ENCODE measurements at places on chromosomes 3 and 15.

DNA sequence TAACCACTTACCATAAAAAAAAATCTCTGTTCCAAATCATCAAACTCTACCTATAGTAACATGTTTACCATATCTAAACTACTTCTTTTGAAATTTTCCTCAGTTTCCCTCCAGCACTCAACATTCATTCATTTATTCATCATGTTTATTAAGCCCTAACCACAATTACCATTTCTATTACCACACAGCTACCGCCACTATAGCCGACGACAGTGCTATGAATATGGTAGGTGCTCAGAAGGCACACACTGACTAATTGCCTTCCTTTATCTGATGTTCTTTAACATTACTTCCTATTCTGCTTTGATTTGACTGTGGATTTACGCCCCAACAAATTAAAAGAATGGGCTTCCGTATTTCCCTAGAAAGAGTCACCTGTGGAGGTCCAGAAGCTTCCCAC, 43.9 kb downstream of the GUCA1C start:
- no peak for DNase-seq

DNA sequence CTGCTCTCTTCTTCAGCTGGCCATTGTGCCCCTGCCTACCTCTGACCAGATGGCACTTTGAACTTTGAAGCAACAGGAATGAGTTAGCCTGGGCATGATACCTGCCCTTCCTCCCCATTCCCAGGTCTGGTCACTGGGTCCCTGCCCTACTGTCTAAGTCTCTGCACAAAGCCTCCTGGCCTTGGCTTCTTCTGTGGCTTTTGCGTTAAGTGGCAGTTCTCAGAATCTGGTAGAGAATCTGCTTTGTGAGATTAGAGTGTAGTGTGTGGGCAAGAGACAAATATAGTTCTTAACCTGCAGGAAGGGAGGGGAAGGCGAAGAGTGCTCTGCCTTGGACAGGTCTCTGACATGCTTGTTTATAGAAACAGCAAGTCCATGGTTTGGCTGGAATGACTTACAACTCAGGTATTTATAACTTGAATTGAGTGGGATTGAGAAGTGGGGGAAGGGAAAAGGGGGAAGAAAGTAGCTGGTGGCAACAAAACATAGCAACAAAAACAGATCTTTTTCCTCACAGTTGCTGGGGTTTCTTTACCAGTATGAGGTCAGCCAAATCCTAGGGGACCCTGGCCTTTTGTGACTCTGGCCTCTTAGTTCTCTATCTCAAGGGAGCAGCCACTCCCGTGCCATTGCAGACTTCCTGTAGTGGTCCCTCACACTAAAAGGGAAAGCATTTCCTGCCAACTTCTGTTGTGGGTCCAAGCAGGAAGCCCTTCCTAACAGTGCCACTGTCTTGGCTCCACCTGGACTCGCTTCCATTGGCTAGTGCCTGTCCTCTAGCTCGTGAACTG, 16.7 kb downstream of the MAPKBP1 start:
- DNase-seq: no peak

DNA sequence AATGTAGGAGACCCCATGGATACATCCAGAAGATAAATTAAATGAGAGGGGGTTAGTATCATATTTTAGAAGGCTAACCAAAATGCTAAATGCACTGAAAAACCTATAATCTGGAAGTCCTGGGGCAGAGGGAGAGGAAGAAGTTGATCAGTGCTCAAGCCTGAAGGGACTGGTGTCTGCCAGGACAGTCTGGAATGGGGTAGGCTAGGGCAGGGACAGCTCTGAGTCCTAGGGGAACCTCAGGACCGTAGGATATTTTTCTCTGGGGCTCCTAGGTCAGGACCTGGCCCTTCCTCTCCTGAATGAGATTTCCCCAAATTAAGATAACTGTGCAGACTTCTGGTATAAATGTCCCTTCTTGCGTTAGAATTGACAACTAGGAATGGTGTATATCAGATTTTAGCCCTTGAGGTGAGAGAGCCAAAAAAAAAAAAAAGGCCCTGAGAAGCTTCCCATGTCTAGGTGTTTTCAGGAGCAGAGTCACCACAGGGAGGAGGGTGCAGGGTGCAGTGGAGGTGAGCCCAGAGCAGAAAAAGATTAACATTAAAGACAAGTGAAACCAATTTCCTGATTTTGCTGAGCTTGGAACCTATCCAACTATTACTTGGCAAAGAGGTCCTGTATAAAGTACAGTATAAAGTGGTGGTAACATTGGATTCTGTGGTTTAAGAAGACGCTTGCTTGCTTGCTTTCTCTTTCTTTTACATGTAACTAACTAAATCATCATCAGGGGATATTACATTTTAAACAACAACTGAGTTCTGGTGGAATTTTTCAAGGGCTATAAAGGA, 63.5 kb downstream of the HACD2 start:
- DNase-seq: no peak

GRCh38 chr3:16866571-16866970, 18.2 kb upstream of the PLCL2 start:
- DNase-seq: no peak

DNA sequence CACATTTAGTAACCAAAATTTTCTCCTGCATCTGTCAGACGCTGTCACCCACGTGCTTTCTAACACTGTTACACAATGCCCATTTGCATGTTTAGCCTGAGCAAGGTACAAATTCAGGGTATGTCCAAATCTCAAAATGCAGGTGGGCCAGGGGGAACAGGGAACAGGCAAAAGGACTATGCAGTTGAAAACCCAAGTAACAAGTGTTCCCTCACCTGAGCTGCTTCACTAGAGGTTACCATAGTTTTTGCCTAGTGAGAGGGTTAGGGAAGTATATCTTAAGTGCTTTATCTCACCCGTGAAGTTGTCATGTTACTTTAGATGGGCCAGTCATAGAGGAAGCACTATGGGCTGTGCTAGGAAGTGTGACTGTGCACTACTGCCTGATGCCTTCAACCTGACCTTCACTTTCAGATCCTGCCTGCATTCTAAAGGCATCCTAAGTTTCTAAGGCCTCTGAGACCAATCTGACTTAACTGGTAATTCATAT, 6.0 kb upstream of the TMEM87A start:
- DNase-seq: peak; percentile 56

GRCh38 chr3:49611719-49612118, 57.4 kb downstream of the BSN start:
- no peak for DNase-seq

GRCh38 chr15:88014454-88015160, 241.9 kb downstream of the NTRK3 start:
- DNase-seq: no peak

GRCh38 chr3:37174532-37175126, at the start of gene LRRFIP2:
LRRFIP2 (minus strand) TSS chr3:37174582; CDS start chr3:37148983, 25,599 bp downstream.
- peak; percentile 71 for DNase-seq

DNA sequence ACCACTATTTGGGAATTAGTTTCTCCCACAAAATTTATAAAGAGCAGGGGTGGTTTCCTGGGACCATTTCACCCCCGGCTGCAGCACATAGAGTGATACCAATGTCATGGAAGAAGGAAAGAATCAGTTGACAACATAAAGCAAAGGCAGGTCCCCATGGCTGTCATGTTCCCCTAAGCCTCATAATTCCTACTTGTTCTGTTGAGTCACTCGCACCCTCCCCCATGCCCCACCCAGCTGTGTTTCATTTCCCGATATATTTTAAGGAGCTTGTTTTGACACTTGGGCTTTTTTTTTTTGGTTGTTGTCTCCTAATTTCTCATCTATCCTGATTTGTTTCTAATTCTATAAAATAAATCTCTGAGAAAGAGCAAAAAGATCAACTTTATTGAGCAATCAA, 24.9 kb downstream of the ERC2 start:
- no peak for DNase-seq

- DNase-seq: no peak
Measured at GRCh38 chr3:24923570-24923969, 428.9 kb upstream of the THRB start.

GRCh38 chr3:14243782-14244181, 65.2 kb downstream of the LSM3 start:
- DNase-seq: no peak

DNA sequence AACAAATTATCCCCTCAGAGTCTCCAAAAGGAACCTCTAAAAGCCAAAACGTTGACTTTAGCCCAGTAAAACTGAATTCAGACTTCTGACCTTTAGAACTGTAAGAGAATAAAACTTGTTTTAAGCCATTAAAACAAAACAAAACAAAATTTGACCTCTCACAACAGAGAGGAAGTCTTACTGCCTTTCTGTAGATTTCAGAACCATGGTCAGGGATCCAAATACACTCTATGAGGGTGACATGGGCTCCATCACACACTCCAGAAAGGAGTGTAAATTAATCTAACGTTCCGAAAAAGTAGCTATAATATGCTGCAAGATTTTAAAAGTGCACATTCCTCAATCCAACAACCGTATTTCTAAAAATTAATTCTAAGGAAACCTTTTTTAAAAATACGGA, 19.2 kb upstream of the RPL14 start:
- no peak for DNase-seq

GRCh38 chr3:125006291-125006731, 49.5 kb downstream of the HEG1 start:
- no peak for DNase-seq

- no peak for DNase-seq
Measured at GRCh38 chr3:112508860-112509259, 9.6 kb upstream of the BTLA start.

GRCh38 chr15:94584833-94585244, 353.5 kb downstream of the MCTP2 start:
- peak; percentile 11 for DNase-seq

DNA sequence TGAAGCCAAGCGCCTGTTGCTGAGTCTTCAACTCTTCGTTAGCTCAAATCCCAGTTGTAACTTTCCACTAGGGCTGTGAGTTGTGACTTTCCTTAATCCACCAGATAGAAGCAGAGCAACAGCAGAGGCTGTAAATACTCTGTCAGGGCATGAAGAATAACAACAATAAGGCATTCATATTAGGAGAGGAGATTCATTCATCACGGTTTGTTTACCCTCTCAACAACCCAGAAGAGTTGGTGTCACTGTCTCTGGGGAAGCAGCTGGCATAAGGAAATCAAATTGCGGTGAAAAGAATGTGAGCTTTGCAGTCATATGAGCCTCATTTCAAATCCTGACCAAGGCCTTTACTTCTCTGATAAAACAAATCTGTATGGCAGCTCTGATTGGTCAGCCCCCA, 184.8 kb downstream of the SHQ1 start:
- no peak for DNase-seq

GRCh38 chr3:155528579-155528978, 216.3 kb downstream of the PLCH1 start:
- DNase-seq: no peak

DNA sequence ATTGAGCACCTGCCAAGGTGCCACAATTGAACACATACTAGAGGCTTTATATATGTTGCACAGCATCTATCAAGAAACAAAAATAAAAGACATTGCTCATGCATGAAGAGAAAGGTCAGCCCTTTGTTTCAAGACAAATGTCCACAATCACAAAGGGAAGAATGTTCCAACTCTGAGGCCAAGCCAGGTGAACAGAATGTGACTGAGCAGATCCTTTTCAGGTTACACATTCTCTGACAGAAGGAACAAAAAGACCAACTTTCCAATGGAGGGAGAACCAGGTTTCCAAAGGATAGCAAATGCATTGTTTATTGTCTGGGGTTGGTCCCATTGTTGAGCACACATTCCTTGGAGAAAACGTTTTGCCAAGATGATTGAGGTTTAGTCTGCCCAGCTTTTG, 50.2 kb upstream of the FAM174B start:
- no peak for DNase-seq

GRCh38 chr3:192566706-192567290, 160.5 kb downstream of the FGF12 start:
- DNase-seq: peak; percentile 61
